ENCODE measurements at places on chromosomes 2 and 18.

- no peaks in the 10 kb centered on the region for H3K36me3 ChIP-seq
- DNase-seq: no peak
- H3K27ac ChIP-seq: no peak overlapping the region
- no peaks in the 10 kb centered on the region for H3K27me3 ChIP-seq
- H3K4me3 ChIP-seq: no peak overlapping the region
- H3K4me1 ChIP-seq: peaks cover 10% of the 10 kb centered on the region
Observed at GRCh38 chr18:70428439-70428838, 139.6 kb downstream of the SOCS6 start.

- no peaks in the 10 kb centered on the region for H3K4me1 ChIP-seq
- no peaks in the 10 kb centered on the region for H3K36me3 ChIP-seq
- no peak overlapping the region for H3K4me3 ChIP-seq
- H3K27me3 ChIP-seq: no peaks in the 10 kb centered on the region
- no peak overlapping the region for H3K27ac ChIP-seq
Observed at GRCh38 chr2:23291239-23291638, 93.7 kb upstream of the KLHL29 start.

GRCh38 chr18:23350188-23350587 lies 102.9 kb upstream of the RIOK3 start:
- no peaks in the 10 kb centered on the region for H3K36me3 ChIP-seq
- no peak overlapping the region for H3K4me3 ChIP-seq
- no peaks in the 10 kb centered on the region for H3K27me3 ChIP-seq
- no peak overlapping the region for H3K27ac ChIP-seq

DNA sequence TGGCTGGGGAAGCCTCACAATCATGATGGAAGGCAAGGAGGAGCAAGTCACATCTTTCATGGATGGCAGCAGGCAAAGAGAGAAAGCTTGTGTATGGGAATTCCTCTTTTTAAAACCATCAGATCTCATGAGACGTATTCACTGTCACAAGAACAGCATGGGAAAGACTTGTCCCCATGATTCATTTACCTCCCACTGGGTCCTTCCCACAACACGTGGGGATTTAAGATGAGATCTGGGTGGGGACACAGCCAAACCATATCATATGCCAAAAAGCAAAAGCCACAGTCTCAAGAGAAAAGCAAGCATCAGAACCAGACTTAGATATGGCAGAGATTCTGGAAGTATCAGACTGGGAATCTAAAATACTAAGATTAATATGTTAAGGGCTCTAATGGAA lies 30.0 kb upstream of the SCRN3 start:
- no peak overlapping the region for H3K4me3 ChIP-seq
- no peak for DNase-seq
- H3K36me3 ChIP-seq: peaks cover 5% of the 10 kb centered on the region
- H3K27ac ChIP-seq: no peak overlapping the region
- no peaks in the 10 kb centered on the region for H3K27me3 ChIP-seq
- no peaks in the 10 kb centered on the region for H3K4me1 ChIP-seq

DNA sequence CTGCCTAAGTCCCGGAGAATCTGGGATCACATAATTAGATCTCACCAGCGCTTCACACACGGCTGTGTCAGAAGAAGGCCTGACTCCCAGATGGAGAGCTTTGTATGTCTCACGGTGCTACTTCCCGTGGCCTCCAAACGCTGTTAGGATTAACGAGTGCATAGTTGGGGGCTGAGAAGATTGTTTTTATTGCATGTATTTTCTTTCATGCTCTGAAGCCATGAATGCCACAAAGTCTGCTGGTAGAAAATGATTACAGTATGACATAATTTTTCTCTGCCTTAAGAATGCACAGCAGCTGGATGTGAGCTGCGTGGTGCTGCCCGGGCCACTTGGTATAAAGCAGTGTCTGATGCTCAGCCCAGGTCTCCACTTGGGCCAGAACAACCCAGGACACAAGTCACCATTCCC lies 166.5 kb downstream of the SEPTIN10 start:
- no peak overlapping the region for H3K4me3 ChIP-seq
- H3K27ac ChIP-seq: no peak overlapping the region
- H3K36me3 ChIP-seq: no peaks in the 10 kb centered on the region
- DNase-seq: no peak
- H3K27me3 ChIP-seq: no peaks in the 10 kb centered on the region
- H3K4me1 ChIP-seq: no peaks in the 10 kb centered on the region

GRCh38 chr2:65754219-65754618 lies 321.8 kb upstream of the SPRED2 start:
- DNase-seq: no peak
- H3K4me3 ChIP-seq: no peak overlapping the region
- H3K4me1 ChIP-seq: no peaks in the 10 kb centered on the region
- H3K27me3 ChIP-seq: no peaks in the 10 kb centered on the region
- no peak overlapping the region for H3K27ac ChIP-seq

GRCh38 chr2:27889774-27890145 lies 427 bp downstream of the RBKS start:
- no peak for DNase-seq
- peak overlapping the region; percentile 98 for H3K27ac ChIP-seq
- peaks cover 19% of the 10 kb centered on the region for H3K4me1 ChIP-seq
- no peaks in the 10 kb centered on the region for H3K36me3 ChIP-seq
- H3K27me3 ChIP-seq: no peaks in the 10 kb centered on the region

- H3K27ac ChIP-seq: no peak overlapping the region
- H3K27me3 ChIP-seq: no peaks in the 10 kb centered on the region
- no peak for DNase-seq
- H3K4me1 ChIP-seq: no peaks in the 10 kb centered on the region
- no peaks in the 10 kb centered on the region for H3K36me3 ChIP-seq
Observed at GRCh38 chr2:126317790-126318431, 338.0 kb upstream of the GYPC start.

GRCh38 chr18:31500051-31500688 lies 2.2 kb downstream of the DSG2 start:
- no peaks in the 10 kb centered on the region for H3K36me3 ChIP-seq
- no peaks in the 10 kb centered on the region for H3K27me3 ChIP-seq
- H3K27ac ChIP-seq: no peak overlapping the region
- H3K4me3 ChIP-seq: no peak overlapping the region
- H3K4me1 ChIP-seq: peaks cover 4% of the 10 kb centered on the region

DNA sequence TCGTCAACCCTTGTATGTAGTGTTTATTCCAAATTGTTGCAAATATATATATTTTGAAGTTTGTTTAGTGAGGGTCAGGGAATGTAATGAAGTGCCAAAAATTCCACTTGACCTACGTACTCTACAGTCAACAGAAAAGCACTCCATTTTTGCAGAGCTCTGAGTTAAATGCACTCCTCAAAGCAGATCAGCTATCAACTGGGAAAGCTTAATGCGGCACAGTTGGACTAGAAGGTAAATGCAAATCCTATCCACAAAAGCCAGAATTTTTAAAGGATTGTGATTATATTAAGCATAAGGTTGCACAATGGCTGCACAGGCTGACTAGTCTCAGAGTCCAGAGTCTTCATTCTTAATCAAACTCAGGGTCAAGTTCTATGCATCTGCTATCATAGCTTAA lies 577.1 kb downstream of the ARHGAP15 start:
- no peak overlapping the region for H3K4me3 ChIP-seq
- H3K27me3 ChIP-seq: no peaks in the 10 kb centered on the region
- no peaks in the 10 kb centered on the region for H3K36me3 ChIP-seq

- H3K27me3 ChIP-seq: no peaks in the 10 kb centered on the region
- no peaks in the 10 kb centered on the region for H3K36me3 ChIP-seq
- peak overlapping the region; percentile 77 for H3K27ac ChIP-seq
Observed at GRCh38 chr2:159098361-159098760, 129.9 kb downstream of the TANC1 start.

GRCh38 chr2:222272446-222273015 lies 26.3 kb downstream of the PAX3 start:
- no peak for DNase-seq
- no peaks in the 10 kb centered on the region for H3K4me1 ChIP-seq
- no peaks in the 10 kb centered on the region for H3K27me3 ChIP-seq
- no peak overlapping the region for H3K4me3 ChIP-seq

GRCh38 chr2:50680646-50681045 lies 351.3 kb downstream of the NRXN1 start:
- no peaks in the 10 kb centered on the region for H3K4me1 ChIP-seq
- DNase-seq: no peak
- H3K27ac ChIP-seq: no peak overlapping the region
- H3K36me3 ChIP-seq: no peaks in the 10 kb centered on the region
- no peaks in the 10 kb centered on the region for H3K27me3 ChIP-seq

- H3K27ac ChIP-seq: no peak overlapping the region
- no peaks in the 10 kb centered on the region for H3K4me1 ChIP-seq
- H3K4me3 ChIP-seq: no peak overlapping the region
- no peak for DNase-seq
Observed at GRCh38 chr2:189602233-189602632, 21.6 kb upstream of the SLC40A1 start.

GRCh38 chr18:56409736-56410135 lies 228.7 kb downstream of the TXNL1 start:
- no peak overlapping the region for H3K27ac ChIP-seq
- H3K27me3 ChIP-seq: no peaks in the 10 kb centered on the region
- no peak overlapping the region for H3K4me3 ChIP-seq
- no peaks in the 10 kb centered on the region for H3K4me1 ChIP-seq

GRCh38 chr2:33072614-33073013 lies 125.9 kb downstream of the LTBP1 start:
- no peaks in the 10 kb centered on the region for H3K27me3 ChIP-seq
- peaks cover 6% of the 10 kb centered on the region for H3K4me1 ChIP-seq
- H3K36me3 ChIP-seq: no peaks in the 10 kb centered on the region
- H3K4me3 ChIP-seq: no peak overlapping the region
- no peak for DNase-seq

- no peak for DNase-seq
- H3K4me1 ChIP-seq: no peaks in the 10 kb centered on the region
- no peaks in the 10 kb centered on the region for H3K36me3 ChIP-seq
- no peak overlapping the region for H3K27ac ChIP-seq
- no peaks in the 10 kb centered on the region for H3K27me3 ChIP-seq
Observed at GRCh38 chr2:108927936-108928659, 60.9 kb downstream of the EDAR start.

GRCh38 chr2:188217264-188217663 lies 74.4 kb upstream of the GULP1 start:
- no peak overlapping the region for H3K27ac ChIP-seq
- H3K4me3 ChIP-seq: no peak overlapping the region
- H3K36me3 ChIP-seq: no peaks in the 10 kb centered on the region

- H3K4me3 ChIP-seq: no peak overlapping the region
- DNase-seq: no peak
- H3K27me3 ChIP-seq: no peaks in the 10 kb centered on the region
Observed at GRCh38 chr2:168439536-168439935, 16.5 kb upstream of the CERS6 start.

DNA sequence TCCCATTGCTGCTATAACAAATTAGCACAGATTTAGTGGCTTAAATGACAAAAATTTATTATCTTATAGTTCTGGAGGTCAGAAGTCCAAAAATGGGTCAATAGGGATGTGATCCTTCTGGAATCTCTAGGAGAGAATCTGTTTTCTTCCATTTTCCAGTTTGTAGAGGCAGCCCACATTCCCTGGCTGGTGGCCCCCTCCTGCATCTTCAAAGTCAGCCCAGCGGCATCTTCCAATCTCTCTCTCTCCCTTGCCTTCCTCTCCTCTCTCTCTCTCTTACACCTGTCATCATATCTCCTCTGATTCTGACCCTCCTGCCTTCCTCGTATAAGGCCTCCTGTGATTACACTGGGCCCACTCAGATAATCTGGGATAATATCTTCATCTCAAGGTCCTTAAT lies 3.9 kb upstream of the AGAP1 start:
- H3K36me3 ChIP-seq: no peaks in the 10 kb centered on the region
- H3K4me1 ChIP-seq: no peaks in the 10 kb centered on the region
- H3K27me3 ChIP-seq: no peaks in the 10 kb centered on the region

- no peak overlapping the region for H3K27ac ChIP-seq
- no peaks in the 10 kb centered on the region for H3K4me1 ChIP-seq
- H3K4me3 ChIP-seq: no peak overlapping the region
- no peak for DNase-seq
Observed at GRCh38 chr2:5453220-5454050, 238.7 kb upstream of the SOX11 start.

DNA sequence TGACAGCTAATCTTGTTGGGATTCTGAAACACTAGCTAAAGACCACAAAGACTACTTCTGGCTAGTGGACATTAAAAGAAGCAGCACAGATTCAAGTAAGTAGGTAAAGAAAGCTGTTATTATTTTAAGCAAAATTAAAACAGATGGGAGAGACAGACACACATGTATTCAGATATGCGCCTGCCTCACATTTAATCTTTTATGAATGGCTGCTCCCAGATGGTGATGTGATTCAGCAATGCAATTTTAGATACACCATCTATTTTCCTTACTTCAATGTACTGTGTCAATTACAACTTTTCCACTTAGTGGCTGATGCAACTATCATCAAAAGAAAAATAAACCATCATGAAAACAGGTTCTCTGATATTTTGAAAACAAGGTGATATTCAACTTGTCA lies 133.0 kb upstream of the PGAP1 start:
- no peaks in the 10 kb centered on the region for H3K27me3 ChIP-seq
- H3K4me1 ChIP-seq: no peaks in the 10 kb centered on the region
- no peak overlapping the region for H3K4me3 ChIP-seq

- no peak overlapping the region for H3K27ac ChIP-seq
- H3K4me3 ChIP-seq: no peak overlapping the region
- no peaks in the 10 kb centered on the region for H3K4me1 ChIP-seq
- no peak for DNase-seq
- no peaks in the 10 kb centered on the region for H3K36me3 ChIP-seq
Observed at GRCh38 chr2:24239553-24239952, 64.7 kb downstream of the FAM228A start.

GRCh38 chr2:65661980-65662653 lies 229.7 kb upstream of the SPRED2 start:
- no peaks in the 10 kb centered on the region for H3K27me3 ChIP-seq
- no peaks in the 10 kb centered on the region for H3K36me3 ChIP-seq

GRCh38 chr2:207233731-207234130 lies 68.0 kb upstream of the KLF7 start:
- H3K27ac ChIP-seq: no peak overlapping the region
- H3K4me1 ChIP-seq: no peaks in the 10 kb centered on the region
- no peaks in the 10 kb centered on the region for H3K27me3 ChIP-seq
- no peak for DNase-seq
- H3K36me3 ChIP-seq: no peaks in the 10 kb centered on the region
- H3K4me3 ChIP-seq: no peak overlapping the region

DNA sequence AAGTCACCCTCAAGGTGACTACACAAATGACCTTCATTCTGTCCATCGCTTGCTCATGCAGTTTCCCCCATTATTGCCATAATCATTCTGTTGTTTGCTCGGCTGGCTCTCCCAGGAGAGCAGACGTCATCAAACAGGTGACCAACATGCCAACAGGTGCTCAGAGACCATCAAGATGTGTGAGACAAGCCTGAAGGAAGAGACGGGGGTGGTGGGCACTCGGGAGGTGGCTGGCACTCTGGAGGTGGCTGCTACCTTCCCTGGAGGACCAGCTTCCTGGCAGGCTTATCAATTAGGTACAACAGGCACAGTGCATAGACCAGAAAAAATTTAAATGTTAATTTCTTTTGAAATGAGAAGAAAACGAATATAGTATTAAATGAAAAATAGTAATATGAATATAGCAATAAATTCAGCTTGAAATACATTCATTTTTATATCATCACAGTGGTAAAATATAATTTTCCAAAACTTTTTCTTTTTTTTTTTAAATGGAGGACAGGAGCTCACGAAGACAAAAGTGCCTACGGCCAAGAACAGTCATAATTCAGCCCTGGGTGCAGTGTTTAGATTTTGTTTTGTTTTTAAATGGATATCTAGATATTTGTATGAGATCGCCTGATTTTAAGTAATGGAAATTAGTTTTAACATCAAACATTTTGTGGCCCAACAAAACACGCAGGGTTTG lies 16.9 kb upstream of the HAAO start:
- H3K4me3 ChIP-seq: peak overlapping the region; percentile 75
- H3K27ac ChIP-seq: peak overlapping the region; percentile 99
- DNase-seq: no peak
- no peaks in the 10 kb centered on the region for H3K36me3 ChIP-seq
- no peaks in the 10 kb centered on the region for H3K4me1 ChIP-seq

- peak overlapping the region; percentile 33 for H3K27ac ChIP-seq
- H3K4me3 ChIP-seq: no peak overlapping the region
- H3K36me3 ChIP-seq: no peaks in the 10 kb centered on the region
- no peaks in the 10 kb centered on the region for H3K27me3 ChIP-seq
- DNase-seq: no peak
Observed at GRCh38 chr2:10449838-10450691, 1.9 kb upstream of the ODC1 start.

All from breast epithelium (tissue), 4 donors.